Posterior cingulate gyrus (tissue), 11 donors: ENCODE measurements at places on chromosomes 3 and 15.

GRCh38 chr3:37574177-37574943 lies 287.3 kb upstream of the CTDSPL start:
- no peak for DNase-seq

GRCh38 chr15:96374499-96374898 lies 44.0 kb downstream of the NR2F2 start:
- no peak for DNase-seq

DNA sequence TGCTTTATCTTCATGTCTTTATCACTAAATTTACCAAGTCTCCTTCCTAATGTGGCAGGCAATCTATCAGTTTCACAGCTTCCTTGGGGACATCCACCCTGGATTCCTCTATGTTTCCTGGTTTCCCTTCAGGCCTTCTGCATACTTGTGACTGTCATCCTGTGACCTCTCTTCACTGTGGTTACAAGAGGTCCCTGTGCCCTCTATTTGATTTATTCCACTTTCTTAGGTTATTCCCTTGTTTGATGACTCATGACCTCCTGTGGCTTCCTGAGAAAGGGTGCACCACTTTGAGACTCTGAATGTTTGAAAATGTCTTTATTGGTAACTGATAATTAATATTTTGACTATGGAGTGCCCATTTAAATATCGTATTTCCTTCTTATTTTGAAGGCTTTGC lies 60.5 kb upstream of the KY start:
- DNase-seq: no peak

GRCh38 chr3:114565216-114565615 lies 271.4 kb downstream of the TIGIT start:
- no peak for DNase-seq

GRCh38 chr15:64461721-64462162 lies 1.4 kb downstream of the ZNF609 start:
- peak; percentile 11 for DNase-seq

DNA sequence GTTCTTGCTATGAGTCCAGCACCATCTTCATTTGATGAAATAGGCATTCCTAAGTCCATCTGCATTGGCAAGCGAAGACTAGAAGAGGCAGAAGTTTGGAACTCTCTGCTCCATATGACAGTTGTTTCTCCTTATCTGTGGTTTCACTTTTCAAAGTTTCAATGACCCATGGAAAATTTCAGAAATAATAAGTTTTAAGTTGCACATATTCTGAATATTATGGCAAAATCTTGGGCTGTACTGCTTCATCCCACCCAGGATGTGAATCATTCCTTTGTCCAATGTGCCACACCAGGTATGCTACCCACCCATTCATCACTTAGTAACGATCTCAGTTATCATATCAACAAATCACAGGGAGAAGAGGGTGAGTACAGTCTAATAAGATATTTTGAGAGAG lies 647.9 kb downstream of the GRM7 start:
- no peak for DNase-seq

- no peak for DNase-seq
Observed at GRCh38 chr3:144402430-144402829, 430.8 kb downstream of the DIPK2A start.

- DNase-seq: no peak
Observed at GRCh38 chr3:150308481-150309256, 99.4 kb upstream of the TSC22D2 start.

DNA sequence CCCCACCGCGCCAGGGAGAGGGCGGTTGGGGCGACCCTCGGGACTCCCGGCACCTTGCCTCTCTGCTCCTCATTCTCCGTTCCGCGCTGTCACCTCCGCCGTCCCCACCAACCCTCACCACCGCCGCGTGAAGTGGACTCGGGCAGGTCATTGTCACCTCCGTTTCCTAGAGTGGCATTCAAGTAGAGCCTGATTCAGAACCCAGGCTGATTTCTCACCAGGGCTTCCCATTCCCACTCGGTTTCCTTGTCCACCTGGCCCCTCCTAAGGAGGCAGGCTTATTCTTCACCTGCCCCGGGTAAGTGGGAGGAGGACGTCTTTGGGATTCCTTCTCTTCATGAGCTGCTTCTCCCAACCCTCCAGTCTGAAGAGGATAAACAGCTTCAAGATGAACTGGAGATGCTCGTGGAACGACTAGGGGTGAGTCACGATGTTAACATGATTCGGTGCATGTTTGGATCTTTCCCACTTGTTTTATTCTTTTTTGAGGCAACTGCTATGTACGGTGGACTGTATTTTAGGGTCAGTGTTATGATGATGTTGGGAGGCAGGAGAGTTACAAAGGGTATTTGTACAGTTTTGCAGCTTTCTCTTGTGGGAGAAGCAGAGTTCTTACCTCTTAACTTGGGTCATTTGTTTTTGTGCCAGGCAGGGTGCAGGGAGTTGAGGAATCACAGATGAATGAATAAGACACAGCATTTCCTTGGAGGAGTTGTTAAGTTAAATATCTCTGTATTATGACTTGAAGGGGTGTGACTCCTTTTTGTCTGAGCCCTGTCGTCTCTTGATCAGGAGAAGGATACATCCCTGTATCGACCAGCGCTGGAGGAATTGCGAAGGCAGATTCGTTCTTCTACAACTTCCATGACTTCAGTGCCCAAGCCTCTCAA lies 692 bp downstream of the PSMD2 start:
- DNase-seq: no peak

DNA sequence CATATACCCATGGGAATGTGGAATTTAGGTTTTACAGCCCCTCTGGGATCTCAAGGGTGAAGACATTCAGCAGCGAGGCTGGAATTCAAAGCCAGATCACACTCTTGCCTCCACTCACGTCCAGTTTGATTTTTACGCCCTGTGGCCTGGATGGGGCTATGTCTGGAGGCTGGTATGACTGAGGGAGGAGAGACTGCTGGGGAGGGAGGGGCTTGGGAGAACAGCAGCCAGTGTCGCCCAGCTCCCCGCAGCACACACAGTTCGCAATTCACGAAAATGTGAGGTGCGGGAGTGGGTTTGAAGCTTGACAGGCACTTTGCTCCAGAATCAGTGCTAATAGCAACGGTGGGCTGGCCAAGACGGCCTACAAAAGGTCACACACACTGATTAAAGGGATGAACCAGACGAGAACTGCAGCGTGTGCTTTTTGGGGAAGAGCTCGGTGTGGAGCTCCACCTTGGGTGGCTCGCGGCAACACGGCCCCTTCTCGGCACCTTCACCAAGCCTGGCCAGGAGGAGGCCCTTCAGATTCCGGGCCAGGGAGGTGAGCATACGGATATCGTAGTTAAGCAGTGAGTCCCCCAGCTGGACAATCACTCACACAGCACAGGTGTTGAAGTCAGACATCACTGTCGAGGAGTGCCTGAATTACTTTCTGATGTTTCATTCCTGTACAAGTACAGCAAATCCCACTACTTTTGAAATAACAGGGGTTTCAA lies 16.4 kb downstream of the EHD4 start:
- DNase-seq: no peak

DNA sequence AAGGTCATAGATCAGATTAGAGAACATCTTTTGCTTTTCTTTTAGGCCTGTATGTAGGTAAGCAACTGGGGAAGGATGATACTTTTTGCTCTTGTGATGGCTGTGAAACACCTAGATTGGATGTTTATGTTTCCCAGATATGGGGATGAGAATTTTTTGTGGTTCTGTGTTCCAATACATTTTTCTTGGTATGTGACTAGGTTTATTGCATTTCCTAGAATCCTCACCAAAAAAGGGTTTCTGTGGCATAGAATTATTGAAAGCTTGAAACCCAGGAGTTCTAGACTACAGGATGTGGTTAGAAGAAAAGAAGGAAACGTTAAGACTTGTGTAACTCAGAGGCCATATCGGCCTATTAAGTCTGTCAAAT lies 25.8 kb downstream of the OXNAD1 start:
- no peak for DNase-seq

GRCh38 chr15:69436951-69437350 lies 15.7 kb upstream of the RPLP1 start:
- DNase-seq: no peak

DNA sequence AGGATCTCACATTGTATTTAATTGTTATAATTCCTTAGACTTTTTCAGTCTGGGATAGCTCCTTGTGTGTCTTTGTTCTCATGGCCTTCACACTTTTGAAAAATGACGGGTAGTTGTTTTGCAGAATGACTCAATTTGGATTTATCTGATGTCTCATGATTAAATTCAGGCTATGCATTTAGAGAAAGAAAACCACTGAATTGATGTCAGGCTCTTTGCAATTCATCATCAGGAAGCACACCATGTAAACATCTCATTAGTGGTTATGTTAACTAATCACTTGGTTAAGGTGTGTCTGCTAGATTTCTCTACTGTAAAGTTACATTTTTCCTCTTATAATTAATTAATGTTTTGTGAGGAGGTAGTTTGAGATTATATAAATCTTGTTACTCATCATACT lies 8.0 kb upstream of the SLC22A13 start:
- no peak for DNase-seq

DNA sequence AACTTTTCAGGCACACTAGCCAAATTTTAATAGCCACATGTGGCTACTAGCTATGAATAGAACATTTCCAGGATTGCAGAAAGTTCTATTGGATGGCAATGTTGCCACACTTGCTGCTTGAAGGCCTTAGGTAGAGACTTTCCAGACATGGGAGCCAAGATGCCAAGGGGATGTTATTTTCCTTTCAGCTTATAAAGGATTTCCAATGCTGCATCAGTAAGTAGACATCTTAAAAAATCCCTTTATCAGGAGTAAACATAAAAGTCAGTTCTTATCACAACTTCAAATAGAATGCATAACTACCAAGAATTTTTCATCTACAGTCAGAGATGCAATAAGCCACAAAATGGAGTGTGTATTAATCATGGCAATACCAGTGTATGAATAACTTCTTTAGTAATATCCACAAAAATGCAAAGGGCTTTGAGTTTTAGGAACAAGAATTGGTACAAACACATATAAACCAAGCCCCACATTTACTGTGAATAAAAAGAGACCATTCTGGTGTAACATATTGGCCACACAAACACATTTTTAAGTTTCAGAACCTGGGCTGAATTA lies 457.1 kb upstream of the ADAMTS9 start:
- DNase-seq: no peak

- DNase-seq: no peak
Observed at GRCh38 chr3:148006508-148006907, 597.3 kb downstream of the ZIC1 start.

GRCh38 chr15:73600413-73601335 lies 32.5 kb downstream of the NPTN start:
- no peak for DNase-seq

DNA sequence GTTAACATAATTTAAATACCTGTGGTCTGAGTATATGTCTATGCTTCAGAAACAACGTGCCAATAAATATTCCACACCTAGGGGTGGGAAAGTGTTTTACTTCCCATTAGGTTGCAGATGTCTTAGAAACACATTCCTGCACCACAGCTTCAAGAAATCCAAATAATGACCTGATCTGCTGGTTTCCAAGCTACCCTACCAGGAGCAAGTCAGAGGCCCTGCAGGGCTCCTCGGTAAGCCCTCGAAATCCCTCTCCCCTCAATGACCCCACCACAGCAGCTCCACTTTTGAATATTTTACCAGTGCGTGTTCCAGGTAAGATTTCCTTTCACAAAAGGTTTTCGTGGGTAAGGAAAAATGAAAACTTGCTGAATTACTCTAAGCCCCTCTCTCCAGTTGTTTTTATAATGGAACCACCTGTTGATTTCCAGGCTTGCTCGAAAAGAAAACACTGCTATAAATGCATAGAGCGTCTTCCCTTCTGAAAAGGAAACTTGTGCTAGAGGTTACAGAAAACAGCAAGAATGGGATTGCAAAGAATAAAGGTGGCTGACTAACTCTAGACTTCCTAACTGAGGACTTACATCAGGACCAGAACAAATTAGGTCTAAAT lies 12.6 kb downstream of the IL12A start:
- no peak for DNase-seq

GRCh38 chr3:30233913-30234646 lies 372.3 kb upstream of the TGFBR2 start:
- DNase-seq: no peak

- DNase-seq: no peak
Observed at GRCh38 chr15:76913737-76914136, 8.6 kb upstream of the SCAPER start.

DNA sequence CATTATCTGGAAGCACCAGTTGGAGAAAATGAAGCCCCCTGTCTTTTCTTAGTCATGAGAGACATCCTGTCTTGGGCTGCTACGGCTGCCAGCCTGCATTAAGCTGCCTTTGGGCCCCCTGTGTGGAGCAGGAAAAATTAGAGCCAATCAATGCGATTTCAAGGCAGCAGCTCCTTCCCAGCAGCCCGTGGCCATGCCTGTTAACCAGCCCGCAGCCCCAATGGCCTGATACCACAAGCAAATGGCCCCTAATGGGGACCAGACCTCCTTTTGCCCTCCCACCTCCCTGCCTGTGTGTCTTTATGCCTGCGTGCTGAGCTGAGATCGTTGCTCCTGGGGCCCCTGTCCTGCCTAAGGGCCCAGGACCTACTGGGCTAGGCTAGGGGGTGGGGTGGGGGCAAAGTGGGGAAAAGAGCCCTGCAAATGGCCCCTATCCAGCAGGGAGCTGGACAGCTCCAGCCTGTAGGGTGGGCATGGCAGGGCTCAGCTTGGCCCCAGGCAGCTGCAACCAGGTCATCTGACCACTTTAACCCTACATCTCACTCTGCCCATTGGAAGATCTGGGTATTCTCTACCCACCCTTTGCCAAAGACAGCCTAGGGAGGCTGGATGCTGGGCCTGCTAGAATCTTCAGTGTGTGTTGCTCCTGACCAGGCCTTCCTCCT lies 53.8 kb upstream of the MRPS22 start:
- DNase-seq: peak; percentile 50

DNA sequence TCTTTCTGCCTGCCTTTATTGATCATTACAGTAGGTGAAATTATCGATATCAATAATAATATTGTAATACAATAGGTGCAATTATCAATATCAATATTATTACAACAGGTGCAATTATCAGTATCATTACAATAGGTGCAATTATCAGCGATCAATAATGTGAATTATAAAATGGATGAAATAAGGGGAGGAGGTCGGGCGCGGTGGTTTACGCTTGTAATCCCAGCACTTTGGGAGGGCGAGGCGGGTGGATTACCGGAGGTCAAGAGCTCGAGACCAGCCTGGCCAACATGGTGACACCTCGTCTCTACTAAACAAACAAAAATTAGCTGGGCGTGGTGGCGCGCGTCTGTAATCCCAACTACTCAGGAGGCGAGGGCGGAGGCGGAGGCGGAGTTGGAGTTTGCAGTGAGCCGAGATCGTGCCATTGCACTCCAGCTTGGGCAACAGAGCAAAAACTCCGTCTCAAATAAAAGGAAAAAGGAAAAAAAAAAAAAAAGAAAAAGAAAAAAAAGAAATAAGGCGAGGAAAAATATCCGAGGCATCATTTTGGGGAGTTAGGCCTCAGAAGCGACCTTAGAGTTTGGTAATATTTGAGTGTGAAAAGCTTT lies 611 bp upstream of the BNIP2 start:
- DNase-seq: peak; percentile 45

DNA sequence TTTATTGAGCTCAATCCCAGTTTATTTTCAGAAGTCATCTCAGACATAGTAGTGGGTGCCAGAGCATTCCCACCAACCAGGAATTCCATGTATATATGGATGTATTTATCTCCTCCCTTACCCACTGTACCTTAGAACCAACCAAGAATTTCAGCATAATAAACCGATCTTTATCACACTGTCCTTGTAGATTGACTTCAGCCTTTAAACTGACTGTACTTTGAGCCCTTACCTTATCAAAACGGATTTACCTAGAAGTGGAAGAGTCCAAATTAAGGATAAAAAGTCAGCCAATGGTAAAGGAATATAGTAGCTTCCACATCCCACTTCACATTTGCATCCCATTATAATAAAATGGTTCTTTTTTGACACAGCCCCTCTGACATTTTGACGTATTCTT lies 37.9 kb downstream of the GATM start:
- no peak for DNase-seq
